Upper lobe of right lung (tissue), 1 donor: ENCODE measurements at places on chromosomes 5 and 9. TPM values are rescaled to one million over a fixed set of nuclear protein-coding genes. Genes with fewer than 3 reads are reported as not detected.

GRCh38 chr5:31148959-31149475 is 44.5 kb upstream of the CDH6 start:
- DNase-seq: no peak

Gene FOXD4L4
- 0.23 TPM for total RNA-seq

- DNase-seq: no peak
These were observed 67.3 kb upstream of the ZFR start for GRCh38 chr5:32511776-32512374.

DNA sequence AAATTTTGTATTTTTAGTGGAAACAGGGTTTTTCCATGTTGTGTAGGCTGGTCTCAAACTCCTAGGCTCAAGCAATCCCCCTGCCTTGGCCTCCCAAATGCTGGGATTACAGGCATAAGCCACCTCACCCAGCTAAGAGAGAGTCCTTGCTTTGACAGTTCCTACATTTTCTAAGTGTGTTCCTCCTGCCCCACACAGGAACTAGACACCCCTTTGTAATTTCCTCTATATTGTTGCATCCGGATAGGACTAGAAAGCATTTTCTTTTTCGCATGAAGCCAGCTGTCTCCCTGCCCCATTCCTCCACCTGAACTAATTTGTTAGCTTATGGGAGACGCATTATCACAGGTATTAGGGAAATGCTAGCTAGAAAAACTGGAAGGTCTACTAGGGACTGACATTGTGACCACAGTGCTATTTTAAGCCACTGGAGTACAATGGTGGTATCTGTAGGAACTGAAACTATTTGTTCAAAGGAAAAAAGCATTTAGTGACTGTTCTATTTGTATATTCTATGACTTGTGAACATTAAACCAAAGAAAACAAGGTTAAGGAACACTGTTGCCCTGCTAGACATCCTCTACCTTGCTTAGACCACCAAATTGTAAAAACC is 214.1 kb downstream of the SMARCA2 start:
- DNase-seq: no peak

Gene PRR16
- 3.1 TPM for total RNA-seq

DNA sequence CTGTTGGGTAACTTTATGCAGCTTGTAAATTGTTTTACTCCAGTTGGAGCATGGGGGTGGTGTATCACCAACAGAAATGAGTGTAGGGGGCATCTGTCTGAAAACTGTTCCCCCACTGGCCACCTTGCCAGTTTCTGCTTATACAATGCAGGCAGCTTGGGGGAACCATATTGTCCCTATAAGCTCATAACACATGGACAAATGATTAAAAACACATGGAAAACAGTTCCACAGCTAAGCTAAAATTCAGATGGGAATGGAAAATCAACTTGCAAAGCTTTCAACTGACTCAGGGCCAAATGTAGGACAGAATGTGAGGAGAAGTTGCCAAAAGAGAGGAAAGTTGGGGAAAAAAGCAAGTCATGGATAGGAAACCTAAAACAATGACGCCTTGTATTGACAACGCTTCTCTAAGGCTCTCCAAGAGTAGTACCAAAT is 7.9 kb upstream of the CER1 start:
- no peak for DNase-seq

DNA sequence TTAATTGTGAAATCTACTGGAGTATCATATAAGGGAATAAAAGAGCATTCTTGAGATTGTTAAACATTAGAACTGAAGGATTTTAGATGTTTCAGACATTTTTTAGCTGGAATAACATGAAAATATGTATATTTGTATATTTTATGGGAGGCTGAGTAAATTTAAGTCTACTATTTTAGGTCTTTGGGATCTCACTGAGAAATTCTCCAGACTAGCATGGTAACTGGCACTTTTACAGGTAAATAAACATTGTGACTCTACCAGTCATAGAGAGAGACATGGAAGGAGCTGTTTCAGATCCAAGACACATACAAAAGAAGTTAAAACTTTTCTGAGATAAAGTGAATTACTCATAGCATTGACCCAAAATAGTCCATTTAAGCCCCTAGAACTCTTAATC is 59.4 kb downstream of the NDUFAF2 start:
- DNase-seq: no peak

DNA sequence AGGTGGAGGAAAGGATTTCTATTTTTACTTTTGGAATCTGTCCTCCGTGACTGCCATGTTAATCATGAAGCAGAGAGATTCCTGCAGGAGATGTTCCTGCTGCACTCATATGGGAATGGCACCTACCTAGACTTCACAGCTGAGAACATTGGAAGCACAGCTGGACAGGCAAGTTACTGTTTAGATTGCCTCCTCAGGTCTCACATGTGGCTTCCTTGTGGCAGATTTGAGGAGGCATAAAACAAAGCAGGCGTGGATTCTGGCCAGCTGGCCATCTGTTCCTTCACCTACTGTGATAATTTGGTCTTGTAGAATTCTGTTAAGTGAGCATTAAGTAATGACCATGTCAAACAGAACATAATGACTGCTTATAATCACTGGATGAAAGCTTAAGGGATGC is 193.4 kb downstream of the EDIL3 start:
- DNase-seq: no peak

DNA sequence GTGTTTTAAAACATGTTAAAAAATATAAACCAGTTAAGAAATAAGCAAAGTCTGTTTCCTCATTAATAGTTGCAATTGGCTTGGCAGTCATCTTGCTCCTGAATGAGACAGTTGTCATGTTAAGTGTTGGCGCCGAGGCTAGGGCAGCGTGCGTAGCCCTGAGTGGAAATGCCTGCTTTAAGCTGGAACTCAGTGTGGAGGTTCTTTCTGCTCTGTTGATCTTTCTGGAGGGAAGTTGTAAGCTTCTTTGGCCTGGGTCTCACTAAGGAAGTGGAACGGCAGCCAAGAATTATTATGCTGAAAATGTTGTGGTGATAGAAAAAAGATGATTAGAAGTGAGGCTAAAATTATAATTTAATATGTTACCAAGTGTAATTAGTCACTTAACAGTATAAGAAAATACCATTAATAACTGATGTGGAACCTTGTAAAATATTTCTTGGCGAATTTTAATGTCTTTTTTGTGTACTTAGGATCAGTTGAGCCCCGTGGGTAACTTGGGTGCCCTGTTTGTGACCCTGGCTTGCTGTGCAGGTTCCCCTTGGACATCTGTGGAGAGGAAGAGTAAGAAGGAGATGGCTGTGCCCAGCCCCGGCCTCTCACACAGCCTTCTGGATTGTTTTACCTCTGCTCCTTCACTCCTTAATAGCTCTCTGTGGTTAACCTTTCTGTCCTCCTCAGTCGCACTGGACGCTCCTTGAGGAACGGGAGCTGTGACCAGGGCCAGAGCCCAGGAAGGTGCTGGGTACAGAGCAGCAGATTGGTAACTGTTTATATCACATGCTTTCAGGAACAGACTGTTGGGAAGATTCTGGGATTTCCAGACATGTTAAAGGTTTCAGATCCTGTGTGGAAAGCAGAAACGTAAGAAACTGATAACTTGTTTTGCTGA is 31.0 kb downstream of the PCBD2 start:
- DNase-seq: no peak

Gene F2RL1
- total RNA-seq: 8.0 TPM

Gene LTC4S
- total RNA-seq: 22.6 TPM

Gene RNF208
- total RNA-seq: 6.7 TPM

Gene HTR4
- total RNA-seq: 0.43 TPM

GRCh38 chr9:122366074-122366660 is 4.7 kb upstream of the PTGS1 start:
- DNase-seq: no peak

DNA sequence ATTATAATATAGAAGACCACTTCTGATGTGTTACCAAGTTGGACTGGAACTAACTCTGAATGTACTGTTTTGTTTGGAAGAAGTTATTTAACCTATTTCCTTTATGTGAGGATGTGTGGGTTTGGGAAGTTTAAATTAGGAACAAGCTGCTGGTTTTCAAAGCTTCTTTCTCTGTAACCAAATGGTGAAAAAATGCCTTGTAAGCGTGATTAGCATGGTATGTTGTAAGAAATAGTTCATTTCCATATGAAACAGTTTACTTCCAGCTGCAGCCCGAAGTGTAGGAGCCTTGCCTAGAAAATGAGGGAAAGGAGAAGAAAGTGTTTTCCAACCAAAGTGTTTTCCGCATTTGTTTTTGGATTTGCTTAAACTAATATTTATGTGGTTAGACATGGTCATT is 36.0 kb downstream of the TTC1 start:
- no peak for DNase-seq

Gene ADGRD2
- not detected for total RNA-seq

Gene PCSK5
- total RNA-seq: 18.1 TPM

Gene ANKRD18B
- total RNA-seq: 1.2 TPM

Gene MEIKIN
- not detected for total RNA-seq

Gene TXNDC8
- total RNA-seq: not detected

DNA sequence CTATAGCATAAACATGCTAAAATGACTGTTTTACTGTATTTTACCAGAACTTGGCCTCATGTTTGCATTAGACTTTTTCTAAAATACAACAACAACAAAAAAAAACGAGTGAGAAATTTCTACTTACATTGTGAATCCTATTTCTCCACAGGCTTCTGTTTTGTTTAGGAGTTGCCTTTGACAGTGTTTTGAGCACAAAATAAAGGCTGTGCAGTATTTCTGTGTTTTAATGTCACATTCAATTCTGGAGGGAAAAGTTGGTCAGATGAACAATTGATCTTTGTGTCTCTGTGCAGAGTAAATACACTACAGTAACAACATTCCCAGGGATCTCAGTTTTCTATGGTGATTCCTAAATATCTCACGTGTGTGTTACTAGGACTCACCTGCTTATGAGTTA is 131.1 kb downstream of the GPBP1 start:
- no peak for DNase-seq

GRCh38 chr9:70962761-70963440 is 158.5 kb downstream of the TRPM3 start:
- DNase-seq: no peak

Gene ANKRD55
- total RNA-seq: 0.49 TPM
